ENCODE measurements at places on chromosomes 4 and X. TPM values are rescaled to one million over a fixed set of nuclear protein-coding genes. Genes with fewer than 3 reads are reported as not detected.

GRCh38 chrX:155314260-155314659 is 20.2 kb downstream of the CLIC2 start:
- no peak for DNase-seq

GRCh38 chr4:78459327-78459726 is 92.2 kb upstream of the ANXA3 start:
- DNase-seq = no peak

Gene CCKAR
- total RNA-seq = not detected

DNA sequence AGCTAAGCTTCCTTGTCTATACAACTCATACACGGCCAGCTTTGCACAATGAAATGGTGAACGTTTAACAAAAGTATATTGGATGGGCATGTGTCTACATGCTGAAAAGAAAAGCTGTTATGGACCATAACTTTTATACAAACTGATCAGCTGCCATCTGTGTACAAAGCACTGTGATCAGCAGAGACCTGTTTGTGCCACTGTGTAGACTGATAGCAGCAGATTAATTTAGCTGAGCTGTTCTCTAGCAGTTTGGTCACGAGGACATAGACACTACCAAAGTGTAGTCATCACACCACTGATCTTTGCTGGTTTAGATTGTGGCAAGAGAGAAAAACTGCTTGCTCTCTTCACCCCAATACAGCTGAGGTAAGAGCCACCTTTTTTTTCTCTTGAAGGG is 124.5 kb downstream of the RAPGEF2 start:
- no peak for DNase-seq

DNA sequence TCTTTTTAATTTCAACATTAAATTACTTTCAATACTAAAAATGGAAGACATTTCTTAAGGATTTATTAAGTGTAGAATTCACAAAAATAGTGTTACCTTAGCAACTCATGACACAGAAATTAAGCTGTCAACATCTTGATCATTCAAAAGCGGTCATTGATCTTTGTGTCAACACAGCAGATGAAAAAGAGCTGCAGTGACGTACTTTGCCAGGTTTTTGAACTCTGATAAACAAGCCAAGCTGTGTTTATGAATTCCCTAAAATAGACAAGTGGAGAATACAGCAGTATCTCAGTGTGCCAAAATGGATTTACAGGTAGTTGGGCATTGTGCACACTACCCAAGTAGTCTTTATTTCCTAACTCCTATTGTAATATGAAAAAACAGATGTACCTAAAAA is 1141.8 kb upstream of the PCDH7 start:
- no peak for DNase-seq

GRCh38 chrX:138638996-138639395 is 72.5 kb downstream of the FGF13 start:
- DNase-seq = no peak

DNA sequence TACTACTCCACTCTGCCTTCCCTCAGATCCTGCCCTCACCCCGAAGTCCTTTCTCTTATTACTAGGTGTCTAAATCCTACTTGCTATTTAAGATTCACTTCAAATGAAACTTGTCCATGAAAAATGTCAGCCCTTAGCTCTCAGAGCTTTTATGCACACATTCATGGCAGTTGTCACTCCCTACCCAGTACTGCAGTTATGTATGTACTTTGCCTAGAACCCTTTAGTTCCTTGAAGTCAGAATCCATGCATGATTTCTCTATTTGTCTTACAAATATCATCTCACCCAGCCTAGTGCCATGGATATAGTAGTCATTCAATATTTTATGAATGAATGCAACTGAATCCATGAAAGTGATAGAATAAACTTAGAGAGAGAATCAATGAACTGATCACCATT is 3.3 kb upstream of the EPGN start:
- DNase-seq = no peak

Gene CENPVL2
- not detected for total RNA-seq

Gene NHS
- 7.7 TPM for total RNA-seq

- no peak for DNase-seq
Observed at GRCh38 chr4:98222306-98222705, 38.9 kb upstream of the RAP1GDS1 start.

Gene RIPPLY1
- not detected for total RNA-seq

GRCh38 chr4:146450524-146450923 is 71.2 kb downstream of the SLC10A7 start:
- no peak for DNase-seq

- DNase-seq = no peak
Observed at GRCh38 chr4:26185436-26185835, 135.4 kb upstream of the RBPJ start.

- DNase-seq = no peak
Observed at GRCh38 chrX:119991005-119991787, 47.6 kb upstream of the NKAP start.

GRCh38 chr4:137804906-137805495 is 272.7 kb upstream of the PCDH18 start:
- DNase-seq = no peak

GRCh38 chrX:154515090-154515965 is 704 bp downstream of the FAM3A start:
- DNase-seq = no peak

DNA sequence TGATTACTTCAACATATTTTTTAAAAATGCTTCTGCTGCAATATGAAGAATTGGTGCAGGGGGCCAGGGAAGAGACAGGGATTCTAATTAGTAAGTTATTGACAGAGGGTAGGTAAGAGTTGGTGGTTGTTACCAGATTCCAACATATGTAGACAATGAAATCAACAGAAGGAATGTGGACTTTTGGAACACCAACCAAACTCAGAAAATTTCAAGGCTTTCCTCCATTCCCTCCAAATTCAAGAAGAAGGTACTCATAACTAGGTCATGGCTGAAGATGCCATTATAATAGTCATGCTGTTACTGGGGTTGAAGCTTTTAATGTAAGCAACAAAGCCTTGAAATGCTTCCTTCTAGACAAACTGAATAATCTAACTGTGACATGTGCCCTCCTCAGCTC is 22.9 kb upstream of the CXCL13 start:
- no peak for DNase-seq

Gene HDX
- total RNA-seq = 0.38 TPM

DNA sequence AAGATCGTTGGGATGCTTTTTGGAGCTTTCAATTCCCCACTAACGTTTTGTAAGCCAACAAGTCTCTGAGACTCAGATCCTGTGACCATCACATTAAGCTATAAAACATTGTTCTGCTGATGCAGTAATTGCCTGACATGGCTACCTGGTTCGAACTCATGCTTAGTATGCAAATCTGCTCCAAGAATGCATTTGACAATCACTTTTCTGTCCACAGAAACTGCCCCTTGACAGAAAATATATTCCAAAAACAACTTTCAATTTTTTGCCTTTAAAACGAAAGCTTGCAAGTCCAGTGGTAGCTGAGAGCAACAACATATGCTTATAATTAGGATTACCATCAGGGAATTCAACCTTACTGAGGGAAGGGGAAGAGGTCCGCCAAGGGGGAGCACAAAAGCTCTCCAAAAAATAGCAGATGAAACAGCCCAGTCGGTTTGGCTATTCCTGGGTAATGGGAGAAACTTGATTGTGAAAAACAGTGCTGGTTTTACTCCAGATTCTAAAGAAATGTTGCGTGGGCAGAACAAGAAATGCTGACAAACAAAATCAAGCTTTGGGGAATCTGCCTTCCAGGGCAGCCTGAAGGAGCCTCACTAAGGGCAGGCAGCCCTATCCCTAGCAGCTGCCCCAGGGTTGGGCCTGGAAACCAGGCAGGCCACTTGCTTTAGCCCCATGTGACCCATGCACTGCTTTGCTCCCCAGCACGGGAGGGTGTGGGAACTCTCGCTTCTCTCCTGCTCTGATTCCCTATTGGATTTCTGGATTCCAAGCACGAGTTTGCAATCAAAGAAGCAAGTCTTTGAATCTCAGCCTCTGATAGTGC is 160.7 kb upstream of the LDB2 start:
- no peak for DNase-seq

- DNase-seq = no peak
Observed at GRCh38 chr4:154872198-154872597, 91.1 kb downstream of the RBM46 start.

Gene ASB5
- not detected for total RNA-seq

All from activated T-cell treated with anti-CD3 and anti-CD28 coated beads, Interleukin-2, amount 50 U/mL, for 4 hours (primary cell).